ENCODE measurements at places on chromosomes 7 and 10.

DNA sequence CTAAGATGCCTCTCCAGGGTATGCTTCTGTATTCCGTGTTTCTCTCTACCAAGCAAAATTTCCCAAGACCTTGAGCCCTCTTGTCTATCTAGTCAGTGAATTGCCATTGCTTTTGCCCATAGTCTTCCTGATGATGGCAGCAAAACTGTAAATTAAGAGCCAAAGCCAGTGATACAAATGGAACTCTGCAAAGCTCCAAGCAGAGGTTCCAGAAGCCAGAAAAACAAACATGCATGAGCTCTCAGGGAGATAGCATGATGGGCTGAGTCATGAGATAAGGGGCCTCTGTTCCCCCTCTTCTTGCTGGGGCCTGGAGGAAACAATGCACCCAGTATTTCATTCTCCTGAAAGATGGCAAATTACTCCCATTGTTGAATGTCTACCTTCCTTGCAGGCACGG lies 24.7 kb downstream of the LSMEM1 start:
- DNase-seq = no peak

DNA sequence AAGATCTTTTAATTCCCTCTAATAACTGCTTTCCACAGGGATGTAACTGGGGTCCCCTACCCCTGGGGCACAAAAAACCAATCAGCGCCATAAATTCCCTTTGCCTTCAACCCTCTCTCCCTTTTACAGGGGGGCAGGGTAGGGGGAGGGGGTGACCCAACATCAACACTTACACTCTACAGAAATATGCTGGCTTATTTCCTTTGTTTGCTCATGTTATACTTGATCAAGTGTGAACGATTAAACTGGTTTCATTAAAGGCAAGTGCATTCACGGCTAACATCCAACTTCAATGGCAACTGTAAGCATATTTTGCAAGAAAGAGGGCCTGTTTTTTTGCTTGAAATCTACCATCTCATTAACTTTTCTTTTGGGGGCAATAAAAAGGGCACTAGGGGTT lies 2.9 kb downstream of the CTBP2 start:
- no peak for DNase-seq

GRCh38 chr10:74924251-74924963 lies 98.0 kb downstream of the KAT6B start:
- DNase-seq = no peak

GRCh38 chr10:31945392-31945791 lies 16.8 kb upstream of the ARHGAP12 start:
- no peak for DNase-seq

- peak; percentile 81 for DNase-seq
These were observed at the start of gene COBL for GRCh38 chr7:51316666-51317581. Gene COBL (minus strand): TSS chr7:51316809. CDS start chr7:51316633, 176 bp downstream.

GRCh38 chr7:52592698-52593097 lies 442.7 kb upstream of the POM121L12 start:
- DNase-seq = no peak

GRCh38 chr7:1290026-1290678 lies 57.5 kb downstream of the UNCX start:
- DNase-seq = no peak

DNA sequence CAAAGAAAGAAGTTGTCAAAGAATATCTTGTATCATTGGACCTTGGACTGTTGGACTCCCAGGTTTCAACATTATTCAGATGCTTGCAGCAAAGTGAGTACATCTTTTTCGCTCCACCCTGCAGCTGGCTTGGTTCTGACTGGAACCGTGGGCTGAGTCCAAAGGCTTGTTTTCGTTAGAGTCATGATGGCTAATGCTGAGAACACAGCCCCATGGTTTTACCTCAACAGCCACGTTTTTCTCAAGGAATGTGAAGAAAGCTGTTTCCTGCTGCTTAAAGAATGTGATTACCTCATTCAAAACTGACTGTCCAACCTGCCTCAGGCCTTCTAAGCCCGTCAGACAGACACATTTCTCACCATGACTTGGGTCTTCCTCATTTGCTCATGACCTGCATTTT lies 69.5 kb downstream of the STEAP1B start:
- no peak for DNase-seq
